ENCODE measurements at places on chromosomes 6 and 20. TPM values are rescaled to one million over a fixed set of nuclear protein-coding genes. Genes with fewer than 3 reads are reported as not detected.
A peak's percentile ranks its signal among the peaks of the same experiment; 100 is the strongest.

KCNQ2 gene
- total RNA-seq = 1.4 TPM

C20orf141 gene
- not detected for total RNA-seq

ADGRG6 gene
- 17.6 TPM for total RNA-seq

SNAI1 gene
- 1.8 TPM for total RNA-seq

CYP39A1 gene
- 5.3 TPM for total RNA-seq

EYS gene
- total RNA-seq = not detected

BTNL2 gene
- not detected for total RNA-seq

ESF1 gene
- total RNA-seq = 20.5 TPM

PIGU gene
- total RNA-seq = 6.9 TPM

CST4 gene
- not detected for total RNA-seq

AGPAT4 gene
- total RNA-seq = 6.9 TPM

- DNase-seq = no peak
Measured at GRCh38 chr20:63367446-63368055, 6.4 kb upstream of the CHRNA4 start.

- DNase-seq = no peak
Measured at GRCh38 chr6:12363651-12364381, 73.7 kb downstream of the EDN1 start.

- peak; percentile 79 for DNase-seq
Measured at GRCh38 chr6:99521633-99522151, 6.5 kb upstream of the USP45 start.

DNA sequence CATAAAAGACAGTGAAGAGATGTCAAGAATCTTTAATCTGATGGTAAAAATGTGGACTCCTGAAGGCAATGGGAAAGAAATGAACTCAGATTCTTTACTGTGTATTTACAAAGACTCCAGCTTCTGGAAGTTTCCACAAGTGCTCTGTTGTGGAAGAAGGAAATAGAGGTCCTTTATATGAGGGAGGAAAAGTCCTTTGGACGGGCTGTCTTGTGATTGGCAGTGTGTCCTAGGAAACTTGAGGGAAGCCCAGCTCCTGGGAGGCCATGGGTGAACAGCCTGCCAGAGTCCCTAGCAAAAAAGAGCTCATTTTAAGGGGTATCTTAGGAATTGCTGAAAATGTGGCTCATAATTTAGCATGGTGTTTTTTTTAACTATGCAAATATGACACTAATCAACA lies 92.0 kb downstream of the RNASET2 start:
- DNase-seq = no peak

DNA sequence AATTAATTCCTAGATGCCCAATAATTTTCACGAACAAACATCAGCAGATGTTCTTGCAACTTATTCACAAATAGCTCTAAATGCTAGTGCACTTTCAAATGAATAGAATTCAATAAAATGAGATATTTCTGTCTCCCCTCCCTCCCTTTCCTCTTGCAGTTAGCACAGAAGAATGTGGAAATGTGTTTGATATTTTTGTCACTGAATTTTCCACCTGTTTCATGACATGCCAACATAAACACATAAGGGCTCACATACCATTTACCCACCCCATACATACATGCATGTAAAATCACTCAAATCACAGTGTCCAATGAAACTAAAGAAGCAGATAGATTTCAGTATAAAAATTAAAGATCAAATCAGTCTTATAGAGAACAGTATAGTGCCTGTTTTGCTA lies 746.9 kb upstream of the MARCKS start:
- no peak for DNase-seq

DNA sequence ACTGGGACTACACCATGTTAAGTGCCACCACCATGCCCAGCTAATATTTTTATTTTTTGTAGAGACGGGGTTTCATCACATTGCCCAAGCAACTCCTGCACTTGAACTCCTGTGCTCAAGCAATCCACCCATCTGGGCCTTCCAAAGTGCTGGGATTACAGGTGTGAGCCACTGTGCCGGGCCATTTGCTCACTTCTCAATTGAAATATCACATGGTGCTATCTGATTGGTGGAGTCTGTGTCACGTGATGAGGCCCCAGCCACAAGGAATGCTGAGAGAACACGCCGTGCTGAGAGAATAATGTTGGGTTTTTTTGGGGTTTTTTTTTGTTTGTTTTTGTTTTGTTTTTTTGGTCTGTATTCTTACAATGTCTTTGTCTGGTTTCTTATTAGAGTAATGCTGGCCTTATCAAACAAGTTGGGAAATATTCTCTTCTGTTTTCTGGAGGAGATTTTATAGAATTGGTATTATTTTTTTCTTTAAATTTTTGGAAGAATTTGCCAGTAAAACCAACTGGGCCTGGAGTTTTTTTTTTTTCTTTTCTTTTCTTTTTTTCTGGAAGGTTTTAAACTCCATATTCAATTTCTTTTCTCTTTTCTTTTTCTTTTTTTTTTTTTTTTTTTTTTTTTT lies 183.2 kb upstream of the KCNG1 start:
- DNase-seq = no peak

DNA sequence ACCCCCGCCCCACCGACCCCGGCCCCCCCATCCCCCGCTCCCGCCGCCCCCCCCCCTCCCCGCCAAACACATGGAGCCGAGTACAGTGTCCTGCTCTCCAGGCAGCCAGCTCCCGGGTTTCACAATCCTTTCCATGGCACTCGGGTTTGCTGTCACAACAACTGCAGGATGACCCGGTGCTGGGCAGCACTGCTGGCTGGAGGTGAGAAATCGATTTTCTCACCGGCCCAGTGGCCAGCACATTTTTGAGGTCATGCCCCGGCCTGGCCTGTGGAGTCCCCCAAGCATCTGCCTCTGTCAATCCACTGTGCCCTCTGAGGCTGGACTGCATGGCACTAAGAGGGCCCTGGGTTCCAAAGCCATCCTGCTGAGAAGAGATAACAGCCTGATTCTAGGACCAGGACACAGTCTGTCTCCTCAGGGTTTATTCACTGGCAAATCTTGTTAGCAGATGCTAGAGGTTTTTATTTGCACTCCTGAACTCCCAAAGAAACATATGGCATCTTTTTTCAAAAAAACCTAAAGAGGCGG lies 129.5 kb downstream of the NFATC2 start:
- no peak for DNase-seq

DNA sequence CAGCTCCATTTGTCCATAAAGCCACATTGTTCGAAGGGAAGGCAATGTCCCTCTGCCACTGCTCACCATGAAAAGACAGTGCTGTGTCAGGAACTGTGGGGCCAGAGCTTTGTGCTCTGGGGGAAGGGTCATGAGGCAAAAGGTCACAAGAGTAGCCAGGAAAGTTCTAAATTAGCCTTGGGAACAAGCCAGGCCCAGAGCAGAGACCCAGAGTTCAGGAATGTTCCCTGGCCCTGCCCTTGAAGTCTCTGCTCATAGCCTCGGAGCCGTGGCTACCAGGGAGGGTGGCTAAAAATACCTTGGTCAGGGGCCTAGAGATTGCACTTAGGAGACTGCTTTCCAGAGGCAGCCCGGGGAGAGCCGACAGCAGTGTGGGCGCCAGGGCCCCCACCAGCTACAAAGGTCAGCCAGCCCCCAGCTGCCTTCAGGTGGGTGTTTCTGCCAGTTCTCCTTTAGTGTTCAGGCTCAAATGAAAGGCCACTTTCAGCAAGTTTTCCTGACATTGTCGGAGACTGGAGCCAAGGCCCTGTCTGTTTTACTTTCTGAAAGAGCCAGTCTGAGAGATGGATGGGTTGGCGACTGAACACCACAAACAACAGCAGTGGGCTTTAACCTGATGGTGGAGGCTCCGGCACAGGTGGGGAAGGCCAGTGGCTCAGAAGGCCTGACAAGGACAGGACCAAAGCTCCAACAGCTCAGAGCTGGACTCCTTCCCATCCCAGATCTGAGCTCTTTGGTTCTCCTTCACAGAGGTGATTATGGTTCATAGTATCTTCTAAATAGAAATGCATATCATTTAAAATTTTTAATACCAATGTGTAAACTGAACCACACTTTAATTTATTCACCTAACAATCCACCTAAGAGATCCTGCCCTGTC lies 76.2 kb downstream of the CDH26 start:
- no peak for DNase-seq

DNA sequence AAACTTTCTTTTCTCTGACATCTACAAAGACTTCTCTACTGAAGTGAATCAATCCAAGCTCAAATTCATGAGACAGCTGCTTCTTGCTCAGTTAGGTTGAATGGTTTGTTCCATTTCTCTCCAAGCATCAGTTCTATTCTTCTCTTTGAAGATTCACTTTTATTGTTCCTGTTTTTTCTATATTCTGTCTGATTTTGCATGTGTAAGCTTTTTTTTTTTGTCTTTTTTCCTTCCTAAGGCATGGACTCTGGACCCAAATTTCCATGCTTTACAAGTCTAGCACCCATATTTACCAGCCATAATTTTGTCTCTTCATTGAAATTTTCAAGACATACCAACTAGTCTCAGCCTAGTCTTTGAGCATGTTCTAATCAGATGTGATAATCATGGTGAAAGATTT lies 25.9 kb upstream of the STXBP5 start:
- DNase-seq = no peak

DNA sequence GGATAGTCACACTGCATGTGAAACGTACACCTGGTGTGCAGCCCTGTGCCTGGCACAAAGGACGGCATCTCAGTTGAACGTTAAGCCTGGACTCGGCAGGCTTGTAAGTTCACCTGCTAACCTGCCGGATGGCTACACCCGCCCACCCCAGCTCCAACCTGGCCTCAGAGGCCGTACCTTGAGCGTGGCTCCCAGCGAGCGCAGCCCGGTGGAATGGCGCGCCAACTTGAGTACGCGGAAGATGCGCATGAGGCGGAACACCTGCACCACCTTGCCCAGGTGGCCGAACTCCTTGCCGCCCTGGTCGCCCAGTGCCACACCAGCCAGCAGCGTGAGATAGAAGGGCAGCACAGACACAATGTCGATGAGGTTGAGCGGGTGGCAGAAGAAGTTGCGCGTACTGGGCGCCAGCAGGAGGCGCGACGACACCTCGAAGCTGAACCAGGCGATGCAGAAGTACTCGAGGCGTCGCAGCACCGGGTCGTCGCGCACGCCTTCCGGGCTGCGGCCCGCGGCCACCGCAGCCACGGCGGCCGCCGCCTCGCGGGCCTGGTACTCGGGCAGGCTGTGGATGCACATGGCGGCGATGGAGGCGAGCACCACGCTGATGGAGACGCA lies 3.3 kb downstream of the KCNS1 start:
- DNase-seq = no peak

DNA sequence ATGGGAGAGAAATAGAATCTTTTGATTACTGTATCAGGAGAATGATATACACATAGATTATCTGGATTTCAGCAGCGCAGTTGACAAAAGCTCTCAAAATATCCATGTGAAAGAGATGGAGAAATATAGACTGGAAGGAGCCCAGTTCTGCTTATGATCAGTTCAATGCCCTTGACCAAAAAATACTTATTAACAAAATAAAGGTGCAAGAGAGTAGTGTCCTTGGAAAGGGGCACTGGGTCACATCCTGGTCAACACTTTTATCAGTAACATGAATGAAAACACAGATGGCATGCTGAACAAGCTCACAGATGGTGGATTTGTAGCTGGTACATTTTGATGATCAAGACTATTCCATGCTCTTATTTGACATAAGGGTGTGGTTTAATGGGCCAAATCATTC lies 63.9 kb upstream of the PLEKHG1 start:
- DNase-seq = no peak

GRCh38 chr6:29419516-29419915 lies 4.8 kb downstream of the OR12D1 start:
- DNase-seq = no peak

DNA sequence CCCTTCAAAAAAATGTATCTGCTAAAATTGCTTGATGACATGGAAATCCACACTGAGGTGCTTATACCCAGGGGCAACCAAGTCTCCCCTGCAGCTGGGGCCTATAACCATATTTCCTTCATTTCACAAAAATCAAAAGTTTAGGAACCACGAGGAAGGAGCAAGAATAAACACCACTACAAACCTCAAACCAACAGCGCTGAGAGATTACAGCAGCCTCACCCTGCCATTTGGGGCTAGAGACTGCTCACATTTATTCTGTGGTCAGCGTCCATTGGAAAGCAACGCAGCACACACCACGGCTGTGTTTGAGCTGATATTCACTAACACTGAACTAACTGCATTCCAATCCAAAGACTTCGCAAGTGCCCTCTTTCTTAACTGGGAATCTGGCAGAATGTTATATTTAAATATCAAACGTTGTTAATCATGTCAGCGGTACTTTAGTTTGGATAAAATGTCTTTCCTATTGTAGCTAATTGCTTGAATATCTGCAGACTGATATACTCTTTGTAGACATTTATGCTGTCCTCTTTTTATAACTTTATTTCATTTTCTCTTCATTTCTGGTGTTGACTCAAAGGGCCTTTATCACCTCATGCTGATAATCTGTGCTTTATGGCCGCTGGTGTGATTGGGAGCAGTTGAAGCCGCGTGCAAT lies 94.6 kb downstream of the FOXA2 start:
- DNase-seq = no peak

GRCh38 chr6:22113026-22113766 lies 183.6 kb downstream of the PRL start:
- peak; percentile 67 for DNase-seq

DNA sequence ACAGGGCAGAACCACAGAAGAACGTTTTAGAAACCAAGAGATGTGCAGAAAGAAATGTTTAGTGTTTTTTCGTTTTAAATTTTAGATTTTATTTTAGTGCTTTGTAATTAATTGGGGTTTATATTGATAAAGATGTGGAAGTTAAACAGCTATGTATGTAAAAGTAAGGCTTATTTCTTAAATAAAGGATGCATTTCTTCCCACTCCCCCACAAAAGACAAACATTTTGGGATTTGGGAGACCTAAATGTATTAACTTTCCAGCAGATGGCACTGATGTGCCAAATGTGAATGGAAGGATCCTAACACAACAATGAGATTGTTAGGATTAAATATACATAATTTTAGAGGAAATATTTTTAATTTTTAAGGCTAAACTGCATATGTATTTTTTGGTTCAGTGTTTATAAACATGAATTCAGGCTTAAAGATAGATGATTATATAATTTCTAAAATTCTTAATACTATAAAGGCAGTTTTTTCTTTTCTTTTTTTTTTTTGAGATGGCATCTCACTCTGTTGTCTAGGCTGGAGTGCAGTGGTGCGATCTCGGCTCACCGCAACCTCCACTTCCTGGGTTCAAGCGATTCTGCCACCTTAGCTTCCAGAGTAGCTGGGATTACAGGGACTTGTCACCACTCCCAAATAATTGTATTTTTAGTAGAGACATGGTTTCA lies 12.0 kb downstream of the PFDN4 start:
- no peak for DNase-seq

DNA sequence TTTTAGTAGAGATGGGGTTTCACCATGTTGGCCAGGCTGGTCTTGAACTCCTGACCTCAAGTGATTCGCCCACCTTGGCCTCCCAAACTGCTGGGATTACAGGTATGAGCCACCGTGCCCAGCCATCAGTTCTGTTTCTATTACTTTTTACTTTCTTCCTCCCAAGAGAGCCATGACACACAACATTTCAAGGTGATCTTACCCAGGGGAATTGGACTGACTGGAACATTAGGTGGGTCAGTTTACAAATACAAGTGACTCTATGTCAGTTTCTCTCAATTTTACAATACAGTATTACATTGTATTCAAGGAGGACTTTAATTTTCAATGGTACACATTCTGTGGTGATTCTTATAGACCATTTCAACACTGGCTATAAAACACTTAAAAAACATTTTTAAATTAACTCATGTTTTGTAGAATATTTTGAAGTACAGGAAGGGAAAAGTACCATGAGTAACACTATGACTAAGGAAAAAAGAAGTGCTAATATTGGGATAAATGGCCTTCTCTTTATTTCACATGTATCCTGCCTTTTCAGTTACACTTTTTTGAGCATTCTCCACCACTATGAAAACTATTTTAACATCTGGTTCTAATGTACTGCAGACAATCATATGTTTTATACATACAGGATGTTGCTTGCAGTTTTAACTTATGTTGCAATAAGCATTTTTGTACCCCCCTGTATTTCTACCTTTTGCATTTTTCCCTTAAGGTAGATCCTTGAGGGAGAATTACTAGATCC lies 8.4 kb downstream of the TPBG start:
- no peak for DNase-seq
